Cortex of kidney (tissue), 1 donor: ENCODE measurements at places on chromosomes 5 and 9.

GRCh38 chr5:116508835-116509234 is 65.8 kb downstream of the SEMA6A start:
- DNase-seq: no peak

- DNase-seq: no peak
These were observed 5.6 kb downstream of the IRX1 start for GRCh38 chr5:3601061-3601710.

- DNase-seq: no peak
These were observed 349.0 kb upstream of the MPDZ start for GRCh38 chr9:13628526-13628925.

DNA sequence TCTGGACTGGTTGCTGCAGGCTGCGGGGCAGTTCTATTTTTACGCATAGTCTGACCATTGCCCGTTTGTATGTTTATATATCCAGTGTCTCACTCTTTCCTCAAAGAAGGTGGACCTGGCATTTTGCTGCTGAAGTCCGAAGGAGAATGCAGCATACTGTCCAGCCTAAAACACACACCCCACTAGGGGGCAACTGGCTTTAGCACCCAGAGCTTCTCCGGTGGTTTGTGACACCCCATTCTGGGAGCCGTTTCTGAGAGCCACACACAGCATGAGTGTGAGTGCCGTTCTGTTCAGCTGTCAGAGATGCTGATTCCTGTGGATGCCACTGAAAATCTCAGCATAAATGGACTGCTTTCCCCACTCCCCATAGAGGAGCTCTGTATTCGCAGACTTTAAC is 290.5 kb upstream of the TAS2R1 start:
- DNase-seq: no peak

DNA sequence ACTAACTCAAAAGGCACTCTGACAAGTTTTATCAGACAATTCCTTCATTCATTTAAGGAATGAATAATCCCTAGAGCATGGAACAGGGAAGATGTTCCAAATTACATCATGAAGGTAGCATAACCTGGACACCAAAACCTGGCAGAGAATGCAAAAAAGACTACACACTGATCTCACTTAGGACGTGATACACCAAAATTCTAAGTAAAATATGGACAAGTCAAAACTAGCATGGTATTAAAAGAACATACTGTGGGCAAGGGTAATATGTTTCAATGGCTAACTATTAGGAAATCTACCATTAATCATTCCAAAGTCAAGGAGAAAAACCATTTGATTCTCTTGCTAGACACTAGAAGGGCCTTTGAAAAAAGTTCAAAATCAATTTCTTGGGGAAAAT is 176.5 kb downstream of the HSPA4 start:
- no peak for DNase-seq

DNA sequence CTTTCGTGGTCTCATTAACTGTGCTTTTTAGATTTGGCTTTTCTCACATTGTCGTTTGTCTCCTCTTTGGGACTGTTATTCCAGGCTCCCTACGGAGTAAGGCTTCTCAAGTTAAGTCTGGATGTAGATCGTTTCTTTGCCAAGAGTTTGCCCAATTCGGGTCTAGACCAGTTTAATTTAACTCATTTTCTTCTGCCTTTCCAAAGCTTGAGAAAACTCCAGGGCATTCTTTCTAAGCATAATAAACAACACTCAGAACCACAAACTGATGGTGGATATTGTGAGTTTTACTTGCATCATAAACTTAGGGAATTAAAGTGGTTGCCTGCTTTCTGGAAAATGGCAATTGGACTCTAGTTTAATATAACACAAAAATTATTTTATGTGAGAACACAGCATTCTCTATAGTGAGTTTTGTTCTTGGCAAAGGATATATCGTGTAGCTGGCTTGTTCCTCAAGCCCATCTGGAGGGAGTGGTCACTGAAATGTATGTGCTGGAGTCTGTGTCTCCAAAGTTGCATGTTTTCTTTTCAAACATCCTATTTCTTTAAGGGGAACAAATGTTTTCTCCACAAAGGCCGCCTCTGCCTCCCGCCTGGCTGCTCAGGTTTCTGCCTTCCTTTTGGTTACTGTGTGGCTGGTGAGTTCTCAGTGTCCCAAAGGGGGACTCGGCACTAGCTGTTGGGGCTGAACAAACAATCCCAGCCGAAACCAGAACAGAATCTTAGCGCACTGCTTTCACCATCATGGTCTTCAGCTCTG is 211.3 kb upstream of the FBN2 start:
- DNase-seq: no peak

DNA sequence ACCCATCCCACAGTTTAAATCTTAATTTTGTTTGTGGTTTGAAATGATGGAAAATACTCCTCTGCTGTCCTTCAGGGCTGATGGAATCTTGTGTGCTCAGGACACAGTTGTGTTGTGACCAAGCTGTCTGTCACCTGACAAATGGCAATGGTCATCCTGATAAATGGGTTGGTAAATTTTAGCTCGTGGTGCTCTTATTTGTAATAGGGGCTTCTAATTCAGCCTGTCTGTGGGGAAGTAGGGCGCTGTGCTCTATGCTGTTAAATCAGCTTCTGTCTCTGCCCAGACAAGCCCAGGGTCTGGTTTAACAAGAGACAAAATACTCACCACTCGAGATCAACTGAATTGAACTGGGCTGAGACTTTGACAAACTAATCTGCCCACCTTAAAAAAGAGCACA is 4.5 kb downstream of the LRRTM2 start:
- DNase-seq: no peak

GRCh38 chr5:3118340-3118739 is 366.9 kb upstream of the IRX2 start:
- no peak for DNase-seq

GRCh38 chr5:56288873-56289601 is 55.9 kb upstream of the ANKRD55 start:
- no peak for DNase-seq

DNA sequence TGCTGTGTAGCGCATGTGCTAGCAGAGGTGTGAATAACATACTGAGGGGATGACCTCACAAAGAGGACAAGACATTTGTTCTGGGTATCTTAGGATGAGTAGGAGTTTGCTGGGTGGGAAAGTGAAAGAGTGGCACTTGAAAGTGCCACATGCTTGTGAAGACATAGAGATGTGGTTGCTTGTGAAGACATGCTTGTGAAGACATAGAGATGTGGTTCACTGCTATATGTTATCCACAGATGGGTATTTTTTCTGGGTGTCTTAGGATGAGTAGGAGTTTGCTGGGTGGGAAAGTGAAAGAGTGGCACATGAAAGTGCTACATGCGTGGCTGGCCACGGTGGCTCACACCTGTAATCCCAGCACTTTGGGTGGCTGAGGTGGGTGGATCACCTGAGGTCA is 63.6 kb downstream of the MAST4 start:
- DNase-seq: no peak

- DNase-seq: no peak
These were observed 814 bp downstream of the CCDC125 start for GRCh38 chr5:69331528-69332445.

DNA sequence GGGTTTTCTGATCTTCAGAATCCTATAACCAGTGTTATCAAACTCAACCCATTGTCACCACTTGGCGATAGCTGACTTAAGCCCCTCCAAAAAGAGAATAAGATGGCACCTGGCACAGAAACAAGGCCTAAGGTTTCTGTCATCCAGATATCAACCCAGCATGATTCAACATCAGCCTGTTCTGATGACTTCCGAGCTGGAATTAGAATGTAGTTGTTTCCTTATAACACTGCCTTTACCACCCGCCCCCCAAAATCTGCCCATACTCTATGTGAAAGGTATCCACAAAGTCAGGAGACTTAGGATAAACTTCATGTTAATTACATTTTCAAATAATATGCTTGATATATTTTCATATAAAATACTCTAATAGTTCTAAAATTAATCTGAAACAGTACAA is 5.2 kb downstream of the KLF9 start:
- DNase-seq: no peak

- DNase-seq: no peak
These were observed 123.5 kb downstream of the TSSK1B start for GRCh38 chr5:113311301-113311700.

DNA sequence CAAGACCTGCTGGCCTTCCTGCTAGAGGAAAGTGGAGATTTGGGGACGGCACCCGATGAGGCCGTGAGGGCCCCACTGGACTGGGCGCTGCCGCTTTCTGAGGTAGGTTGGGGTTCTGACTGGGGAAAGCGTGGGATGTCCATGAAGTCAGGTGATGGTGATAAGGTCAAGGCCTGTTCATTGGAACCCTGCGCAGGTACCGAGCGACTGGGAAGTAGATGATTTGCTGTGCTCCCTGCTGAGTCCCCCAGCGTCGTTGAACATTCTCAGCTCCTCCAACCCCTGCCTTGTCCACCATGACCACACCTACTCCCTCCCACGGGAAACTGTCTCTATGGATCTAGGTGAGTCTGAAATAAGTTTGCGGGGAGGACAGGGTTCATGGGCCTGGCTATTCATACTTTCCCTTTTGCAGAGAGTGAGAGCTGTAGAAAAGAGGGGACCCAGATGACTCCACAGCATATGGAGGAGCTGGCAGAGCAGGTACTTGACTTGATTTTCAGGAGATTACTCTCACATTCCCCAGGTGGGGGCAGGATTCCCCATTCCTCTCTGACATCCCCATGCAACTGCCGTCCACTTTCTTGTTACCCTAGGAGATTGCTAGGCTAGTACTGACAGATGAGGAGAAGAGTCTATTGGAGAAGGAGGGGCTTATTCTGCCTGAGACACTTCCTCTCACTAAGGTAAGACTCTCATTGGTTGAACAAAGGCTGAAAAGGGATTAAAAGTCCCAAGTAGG is 505 bp downstream of the CREB3 start:
- DNase-seq: no peak

DNA sequence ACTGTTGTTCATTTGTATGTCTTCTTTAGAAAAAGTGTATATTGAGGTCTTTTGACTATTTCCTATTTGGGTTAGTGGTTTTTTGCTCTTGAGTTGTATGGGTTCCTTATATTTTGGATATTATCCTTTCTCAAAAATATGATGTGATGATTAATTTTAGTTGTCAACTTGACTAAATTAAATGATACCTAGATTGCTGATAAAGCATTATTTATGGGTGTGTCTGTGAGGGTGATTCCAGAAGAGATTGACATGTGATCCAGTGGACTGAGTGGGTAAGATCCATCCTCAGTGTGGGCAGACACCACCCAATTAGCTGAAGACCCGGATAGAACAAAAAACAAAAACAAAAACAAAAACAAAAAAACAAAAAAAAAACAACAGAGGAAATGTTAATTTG is 115.1 kb upstream of the KIF2A start:
- DNase-seq: no peak

DNA sequence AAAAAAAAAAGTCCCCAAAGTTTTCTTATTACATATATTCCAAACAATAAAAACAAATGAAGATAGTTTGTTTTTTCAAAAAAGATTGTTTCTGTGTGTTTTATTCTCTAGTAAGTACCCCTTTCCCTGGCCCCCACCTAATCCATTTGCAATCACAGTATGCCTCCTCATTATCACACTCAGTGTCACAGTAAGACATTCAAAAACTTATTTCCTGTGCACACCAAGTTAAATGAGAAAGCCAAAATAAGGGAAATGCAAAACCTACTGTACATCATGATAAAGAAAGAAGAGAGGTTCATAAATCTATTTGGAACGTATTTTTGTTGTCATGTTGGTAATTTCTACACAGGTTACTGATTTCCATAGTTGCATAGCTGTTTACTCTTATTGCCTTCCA is 62.3 kb downstream of the ST8SIA4 start:
- DNase-seq: no peak

GRCh38 chr5:154315196-154315595 is 124.7 kb downstream of the GALNT10 start:
- no peak for DNase-seq

DNA sequence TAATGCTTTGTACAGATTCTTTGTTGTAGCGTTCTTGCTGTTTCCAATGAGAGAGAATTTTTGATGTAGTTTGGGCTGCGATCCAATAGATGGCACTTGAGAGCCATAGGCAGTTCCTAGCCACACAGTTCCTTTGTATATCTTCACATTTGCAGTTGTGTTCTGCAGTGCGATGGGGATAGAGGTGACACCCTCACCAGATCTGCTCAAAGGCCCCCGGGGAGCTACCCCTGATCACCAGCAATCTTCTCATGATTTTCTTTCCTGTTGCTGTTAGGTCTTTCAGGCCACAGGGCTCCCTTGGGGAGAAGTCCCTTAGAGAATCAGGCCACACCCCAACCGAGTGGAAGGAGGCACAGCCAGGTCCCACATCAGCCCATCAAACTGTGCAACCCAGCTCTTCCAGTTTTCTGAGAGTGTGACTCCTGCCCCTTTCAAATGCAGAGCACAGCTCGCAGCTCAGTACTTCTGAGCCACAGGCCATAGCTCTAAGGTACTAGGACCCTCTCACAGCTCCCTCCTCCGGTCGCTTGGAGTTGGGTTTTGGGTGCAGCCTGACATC is 353.7 kb downstream of the SLCO4C1 start:
- DNase-seq: no peak

DNA sequence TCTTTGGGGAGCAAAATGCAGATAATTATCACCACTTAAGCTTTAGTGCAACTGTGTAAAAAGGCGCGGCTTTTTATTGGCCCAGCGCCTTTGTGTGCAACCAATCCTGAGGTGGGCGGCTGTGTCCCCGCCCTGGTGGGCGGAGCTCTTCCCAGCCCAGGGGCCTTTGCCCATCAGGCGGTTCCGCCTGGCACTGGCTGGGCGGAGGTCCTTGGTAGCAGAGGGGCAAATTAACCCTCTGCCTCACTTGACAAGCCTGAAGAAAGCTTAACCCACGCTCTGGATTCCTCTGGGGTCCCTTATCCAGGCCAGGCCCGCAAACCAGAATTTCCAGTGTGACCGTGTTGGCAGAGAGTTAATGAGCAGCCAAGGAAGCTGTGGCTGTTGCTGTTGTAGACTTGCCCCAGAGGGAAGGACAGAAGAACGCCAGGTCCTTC is 12.8 kb upstream of the NIPAL4 start:
- no peak for DNase-seq

- DNase-seq: no peak
These were observed 24.9 kb upstream of the ELAVL2 start for GRCh38 chr9:23850690-23851629.

- DNase-seq: no peak
These were observed 2.2 kb downstream of the LMX1B start for GRCh38 chr9:126615791-126616447.
